ENCODE measurements at places on chromosomes 7 and 10.
A peak's percentile ranks its signal among the peaks of the same experiment; 100 is the strongest.

GRCh38 chr10:89655722-89656121, 10.7 kb upstream of the PANK1 start:
- DNase-seq, result no peak

DNA sequence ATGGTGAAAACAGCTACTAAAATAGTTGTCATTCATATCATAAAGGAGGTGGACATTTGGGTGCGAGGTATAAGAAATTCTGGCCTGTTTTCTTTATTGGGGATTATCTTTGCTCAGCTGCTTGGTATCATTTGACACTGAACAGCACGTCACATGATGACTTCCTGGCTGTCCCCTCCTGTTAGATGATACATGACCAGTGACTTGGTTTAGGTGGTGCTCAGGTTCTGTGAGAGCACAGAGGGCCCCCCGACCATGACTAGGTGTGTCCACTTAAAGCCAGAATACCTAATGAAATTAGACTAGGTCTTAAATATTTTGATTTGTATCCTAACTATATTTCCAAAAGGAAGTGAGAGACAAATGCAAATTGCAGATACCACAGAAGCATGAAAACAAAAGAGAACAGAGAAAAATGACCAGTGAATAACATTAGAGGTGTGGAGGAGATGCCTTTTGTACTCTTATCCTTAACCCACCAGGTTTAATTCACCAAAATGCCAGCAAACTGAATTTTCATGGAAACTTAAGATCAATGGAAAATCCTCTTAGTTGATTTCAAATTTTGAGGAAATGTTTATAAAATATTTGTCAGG, 50.6 kb upstream of the GJD4 start:
- no peak for DNase-seq

DNA sequence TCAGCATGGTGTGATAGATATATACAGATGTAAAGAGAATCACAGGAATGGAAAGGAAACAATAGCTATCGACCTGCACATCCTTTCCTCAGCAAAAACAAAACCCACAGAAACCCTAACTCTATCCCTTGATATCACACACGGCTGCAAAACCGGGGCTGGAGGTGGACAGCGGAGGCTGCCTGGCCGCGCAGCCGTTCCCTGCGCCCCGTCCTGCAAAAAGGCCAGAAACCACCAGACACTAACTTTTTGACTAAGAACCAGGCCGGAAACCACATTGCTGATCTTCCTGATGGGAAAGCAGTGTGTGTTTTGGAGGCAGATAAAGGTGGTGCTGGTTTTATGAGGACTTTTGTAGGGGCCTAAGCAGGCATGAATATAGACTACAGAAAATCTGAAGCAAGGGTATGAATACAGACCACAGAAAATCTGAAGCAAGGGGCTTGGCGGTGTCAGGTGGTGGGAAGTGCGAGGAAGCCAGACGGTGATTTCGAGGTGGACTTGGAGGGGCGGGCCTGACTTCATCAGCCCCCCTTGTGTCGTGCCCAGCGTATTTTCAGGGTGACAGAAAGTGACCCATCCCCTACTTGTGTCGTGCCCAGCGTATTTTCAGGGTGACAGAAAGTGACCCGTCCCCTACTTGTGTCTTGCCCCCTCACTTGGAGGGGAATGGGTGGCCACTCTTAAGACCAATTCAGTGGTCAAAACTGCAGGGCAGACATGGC, 123.3 kb downstream of the WDR37 start:
- no peak for DNase-seq

DNA sequence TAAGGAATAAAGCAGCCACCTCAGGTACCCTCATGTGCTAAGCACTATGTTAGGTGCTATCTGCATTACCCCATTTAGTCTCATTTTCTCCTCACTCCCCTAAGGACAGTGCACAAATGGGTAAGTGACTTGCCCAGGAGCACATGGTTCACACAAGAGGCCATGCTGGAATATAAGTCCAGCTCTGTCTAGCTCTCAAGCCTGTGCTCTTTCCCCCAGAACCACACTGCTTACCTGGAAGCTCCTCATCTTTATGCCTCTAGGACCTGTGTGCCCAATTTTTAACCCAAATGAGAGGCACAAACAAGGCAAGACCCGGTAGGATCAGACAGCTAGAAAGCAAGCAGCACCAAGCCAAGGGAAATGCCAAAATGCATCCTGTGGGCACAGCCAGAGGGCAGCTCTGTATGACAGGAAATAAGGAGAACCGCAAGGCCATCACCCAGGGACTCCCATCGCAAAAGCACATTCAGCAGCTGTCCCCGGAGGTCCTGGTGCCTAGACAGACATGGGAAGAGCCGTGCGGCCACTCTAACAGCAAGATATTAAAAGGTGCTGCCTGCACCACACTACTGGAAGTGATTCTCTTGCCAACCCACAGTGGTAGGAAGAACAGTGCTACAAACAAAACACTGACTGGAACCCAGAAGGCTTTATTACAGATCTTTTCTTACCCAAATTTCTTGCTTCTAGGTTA, 88.1 kb downstream of the GSAP start:
- DNase-seq, result peak; percentile 35

- DNase-seq, result peak; percentile 83
These were observed 5.1 kb downstream of the TSPAN14 start for GRCh38 chr10:80459047-80459865.

GRCh38 chr7:116257156-116257555, 46.8 kb downstream of the TES start:
- DNase-seq, result no peak

DNA sequence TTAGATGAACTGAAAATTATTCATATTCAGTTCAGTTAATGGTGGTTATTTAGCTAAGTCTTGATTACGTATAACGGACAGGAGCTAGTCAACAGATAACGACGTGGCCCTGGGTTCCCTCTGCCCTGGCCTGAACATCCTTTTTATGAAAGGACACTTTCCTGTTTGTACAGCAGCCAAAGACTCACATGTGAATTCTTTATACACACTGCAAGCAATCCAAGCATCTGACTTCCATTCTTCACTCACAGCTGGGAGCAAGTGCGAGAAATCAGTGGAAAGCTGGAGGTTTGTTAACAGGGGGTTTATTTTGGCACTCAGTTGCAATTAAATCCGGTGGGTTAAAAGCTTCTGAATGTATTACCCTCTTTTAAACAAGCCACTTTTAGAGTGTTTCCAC, 148.1 kb upstream of the GDF10 start:
- DNase-seq, result no peak

DNA sequence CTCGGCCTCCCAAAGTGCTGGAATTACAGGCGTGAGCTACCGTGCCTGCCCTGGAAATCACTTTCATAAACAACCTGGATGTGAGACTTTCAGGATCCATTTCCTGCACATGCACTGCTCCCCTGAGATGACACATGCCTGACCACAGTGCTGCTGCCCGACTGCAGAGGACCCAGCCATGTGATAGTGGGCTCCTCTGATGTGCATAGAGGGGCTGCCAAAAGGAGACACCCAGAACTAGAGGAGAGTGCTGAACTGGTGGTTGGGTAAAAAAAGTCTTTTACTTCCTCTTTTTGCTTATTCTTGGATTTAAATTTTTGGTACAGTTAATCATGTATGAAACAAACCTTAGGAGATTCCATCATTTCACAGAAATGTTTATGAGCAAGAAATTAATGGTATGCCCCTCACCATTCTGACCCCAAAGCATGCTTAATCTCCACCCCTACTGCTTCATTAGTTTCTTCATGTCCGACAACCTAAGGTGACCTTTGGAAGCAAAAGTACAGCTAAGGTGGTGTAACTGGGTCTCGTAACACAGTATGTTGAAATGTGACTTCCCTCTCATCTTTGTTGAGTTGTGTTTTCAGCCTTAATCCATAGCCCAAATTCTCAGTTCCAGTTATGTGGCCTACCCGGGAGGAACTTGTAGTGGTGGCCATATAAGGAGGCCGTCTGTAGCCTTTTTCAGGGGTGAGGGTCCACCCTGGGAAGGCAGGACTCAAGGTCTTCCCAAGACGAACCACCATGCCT, 111.1 kb downstream of the RNF216 start:
- no peak for DNase-seq

- DNase-seq, result no peak
These were observed 111.3 kb downstream of the HECTD2 start for GRCh38 chr10:91521439-91521838.

GRCh38 chr7:139737221-139738100, 40.3 kb downstream of the HIPK2 start:
- DNase-seq, result peak; percentile 55

- peak; percentile 85 for DNase-seq
These were observed at the start of gene CCDC136 for GRCh38 chr7:128791121-128791971. Gene CCDC136 (plus strand): TSS chr7:128791968. CDS start chr7:128792412, 444 bp downstream.

DNA sequence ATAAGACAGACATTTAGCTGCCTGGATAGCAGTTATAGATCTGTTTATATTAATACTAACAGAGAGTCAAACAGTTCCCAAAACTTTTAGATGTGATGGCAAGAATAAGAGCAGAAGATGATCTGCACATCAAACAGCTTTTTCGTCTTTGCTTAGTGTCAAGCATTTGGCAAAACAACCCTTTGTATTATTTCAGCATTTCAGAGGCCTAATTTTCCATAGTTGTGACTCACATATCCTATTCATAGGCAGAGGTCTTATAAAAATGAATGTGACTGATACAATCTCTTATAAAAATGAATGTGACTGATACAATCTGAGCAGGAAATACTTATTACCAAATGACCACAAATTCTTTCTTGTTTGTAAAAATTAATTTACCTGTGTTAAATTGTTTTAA, 71.2 kb downstream of the LRRTM3 start:
- no peak for DNase-seq

DNA sequence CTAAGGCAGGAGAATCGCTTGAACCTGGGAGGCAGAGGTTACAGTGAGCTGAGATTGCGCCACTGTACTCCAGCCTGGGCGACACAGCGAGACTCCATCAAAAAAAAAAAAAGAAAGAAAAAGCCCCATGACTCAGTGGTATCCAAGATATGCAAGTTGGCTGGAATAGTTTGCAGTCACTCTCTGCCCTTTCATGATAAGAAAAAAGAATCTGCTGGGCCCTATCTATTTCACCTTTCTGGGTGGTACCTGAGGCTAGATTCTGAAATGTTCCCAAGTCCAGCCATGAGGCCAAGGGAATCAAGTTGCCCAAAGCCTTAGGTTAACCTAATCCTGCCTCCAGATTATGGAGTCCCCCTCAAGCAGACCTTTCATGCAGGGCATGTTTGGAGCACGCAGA, 24.3 kb downstream of the NKX2-3 start:
- DNase-seq, result no peak

GRCh38 chr10:24556750-24557742, 166.6 kb downstream of the ARHGAP21 start:
- DNase-seq, result no peak

All from activated T-cell treated with anti-CD3 and anti-CD28 coated beads, Interleukin-2, amount 50 U/mL, for 48 hours (primary cell).